ENCODE measurements at places on chromosomes 7 and 10.

DNA sequence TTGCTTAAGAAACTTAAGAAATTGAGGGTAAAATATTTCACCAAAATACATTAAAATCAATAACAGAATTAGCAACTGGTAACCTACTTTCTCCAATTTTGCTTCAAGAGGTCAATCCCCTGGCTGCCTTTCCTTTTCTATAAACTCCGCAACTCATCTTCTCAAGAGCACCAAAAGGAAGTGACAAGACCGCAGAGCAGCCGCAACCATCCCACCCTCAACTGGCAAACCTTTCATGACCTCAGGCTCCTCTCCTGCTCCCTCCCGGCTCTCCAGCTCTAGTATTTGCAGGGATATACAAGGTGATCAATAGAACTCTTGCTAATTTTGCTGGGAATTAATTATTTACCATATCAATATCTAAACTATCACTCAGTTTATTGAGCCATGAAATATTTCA is 88.9 kb downstream of the ATE1 start:
- DNase-seq = no peak

DNA sequence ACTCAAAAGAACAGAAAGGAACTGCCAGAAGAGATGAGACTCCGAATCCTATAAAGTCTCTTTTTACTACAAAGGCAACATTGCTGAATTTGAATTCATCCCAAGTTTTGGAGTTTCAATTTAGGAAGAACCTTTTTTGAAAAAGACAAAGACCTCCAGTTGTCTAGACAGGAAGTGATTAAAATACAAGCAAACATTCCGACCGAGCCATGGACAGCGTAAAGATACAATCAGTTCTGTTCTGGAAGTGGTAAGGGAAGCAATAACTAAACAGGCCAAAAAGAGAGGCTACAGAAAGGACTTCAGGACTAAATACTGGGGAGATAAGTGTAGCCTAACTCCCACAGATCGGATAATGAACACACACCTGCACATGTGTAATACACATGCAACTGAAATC is 101.0 kb downstream of the SMURF1 start:
- DNase-seq = no peak

- no peak for DNase-seq
Observed at GRCh38 chr7:42858570-42858969, 53.3 kb downstream of the C7orf25 start.

GRCh38 chr10:48523820-48524758 is 80.8 kb downstream of the ARHGAP22 start:
- no peak for DNase-seq

GRCh38 chr7:94243066-94243711 is 151.5 kb upstream of the COL1A2 start:
- DNase-seq = no peak

DNA sequence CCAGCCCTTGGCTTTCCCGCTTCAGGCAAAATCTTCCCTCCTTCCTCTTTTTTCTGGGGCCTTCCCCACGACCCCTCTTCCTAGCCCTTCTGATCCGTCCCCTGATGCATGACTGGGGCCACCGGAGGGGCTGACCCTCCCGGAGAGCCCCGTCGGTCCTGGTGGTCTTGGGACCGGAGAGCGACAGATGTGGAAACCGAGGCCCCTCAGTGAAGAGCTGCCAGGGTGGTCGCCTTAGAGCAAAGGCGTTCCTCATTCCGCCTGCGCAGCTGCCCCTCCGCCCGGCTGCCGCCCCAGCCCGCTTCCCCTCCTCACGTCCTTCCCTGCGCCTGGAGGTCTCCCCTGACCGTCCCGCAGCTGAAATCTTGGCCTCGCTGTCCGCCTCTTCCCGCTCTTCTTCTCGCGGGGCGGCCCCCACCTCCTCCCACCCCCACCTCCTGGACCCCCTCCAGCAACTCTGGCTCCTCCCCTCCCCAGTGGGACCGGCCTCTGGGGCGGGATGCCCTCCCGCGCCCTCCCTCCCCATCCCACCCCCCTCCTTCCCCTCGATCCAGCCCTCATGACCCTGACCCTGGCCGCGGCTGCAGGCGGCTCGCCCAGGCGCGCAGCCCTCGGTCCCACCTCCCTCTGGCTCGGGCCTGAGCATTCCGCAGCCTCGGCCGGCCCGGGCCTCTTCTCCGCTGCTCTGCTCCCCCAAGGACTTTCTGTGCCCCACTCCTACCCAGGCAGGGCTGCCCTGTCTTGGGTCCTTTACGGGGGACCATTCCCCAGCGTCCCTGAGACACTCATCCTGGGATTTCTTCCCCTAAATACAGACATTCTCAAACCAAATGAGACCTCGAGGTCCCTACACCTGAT is at the start of gene RARRES2:
RARRES2 (minus strand) TSS at position 367 of the 858 bp plus-strand sequence. CDS start 1,020 bp downstream, outside the sequence.
- DNase-seq = no peak

GRCh38 chr10:94102436-94102835 is 108.7 kb downstream of the PLCE1 start:
- no peak for DNase-seq

- no peak for DNase-seq
Observed at GRCh38 chr7:6273917-6274630, 1.6 kb upstream of the CYTH3 start.

- DNase-seq = no peak
Observed at GRCh38 chr10:12465385-12466136, 116.2 kb downstream of the CAMK1D start.

DNA sequence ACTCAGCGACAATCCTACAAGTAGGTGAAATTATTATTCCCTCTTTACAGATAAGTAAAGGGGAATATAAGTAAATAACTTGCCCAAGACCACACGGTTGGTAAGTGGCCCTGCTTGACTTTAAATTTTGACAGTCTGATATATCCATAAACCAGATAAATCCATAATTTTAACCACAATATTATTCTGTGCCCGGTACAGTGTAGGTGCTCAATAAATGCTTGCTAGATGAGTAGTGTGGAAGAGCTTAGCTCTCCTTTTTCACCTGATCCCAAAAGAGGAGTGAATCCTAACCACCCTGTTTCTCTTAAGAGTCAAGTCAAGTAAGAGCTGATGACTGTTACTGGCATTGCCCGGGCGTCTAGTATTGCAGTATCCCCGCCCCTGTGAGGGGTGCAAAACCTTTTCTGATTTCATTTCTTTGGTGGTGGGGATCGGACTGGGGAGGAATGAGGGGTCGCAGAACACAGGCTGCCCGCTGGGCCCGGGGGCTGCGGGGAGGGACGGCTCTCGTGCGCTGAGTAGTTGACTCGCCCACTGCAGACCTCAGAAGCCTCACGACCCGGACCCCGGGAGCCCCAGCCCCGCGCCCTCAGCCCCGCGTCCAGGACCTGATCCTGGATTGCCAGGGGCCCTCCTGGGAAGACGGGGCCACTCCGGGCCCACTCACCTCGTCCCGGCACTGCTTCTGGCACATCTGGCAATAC is 490 bp downstream of the KIN start:
- DNase-seq = no peak

DNA sequence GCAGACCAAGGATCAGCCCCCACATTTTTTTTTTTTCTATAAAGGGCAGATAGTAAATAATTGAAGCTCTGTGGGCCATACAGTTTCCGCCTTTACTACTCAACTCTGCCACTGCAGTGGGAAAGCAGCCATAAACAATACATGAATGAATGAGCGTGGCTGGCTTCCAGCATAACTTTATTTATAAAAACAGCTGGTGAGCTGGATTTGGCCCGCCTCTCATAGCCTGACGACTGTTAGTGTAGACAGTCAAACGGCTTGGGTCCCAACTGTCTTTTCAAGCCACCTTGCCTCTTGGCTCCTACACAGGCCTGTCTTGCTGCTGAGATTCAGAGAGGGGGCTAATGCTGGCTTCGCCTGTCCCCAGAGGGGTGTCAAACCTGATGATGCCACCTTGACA is 169.8 kb upstream of the GPR26 start:
- DNase-seq = no peak

GRCh38 chr7:41117431-41117830 is 585.5 kb downstream of the INHBA start:
- DNase-seq = no peak

DNA sequence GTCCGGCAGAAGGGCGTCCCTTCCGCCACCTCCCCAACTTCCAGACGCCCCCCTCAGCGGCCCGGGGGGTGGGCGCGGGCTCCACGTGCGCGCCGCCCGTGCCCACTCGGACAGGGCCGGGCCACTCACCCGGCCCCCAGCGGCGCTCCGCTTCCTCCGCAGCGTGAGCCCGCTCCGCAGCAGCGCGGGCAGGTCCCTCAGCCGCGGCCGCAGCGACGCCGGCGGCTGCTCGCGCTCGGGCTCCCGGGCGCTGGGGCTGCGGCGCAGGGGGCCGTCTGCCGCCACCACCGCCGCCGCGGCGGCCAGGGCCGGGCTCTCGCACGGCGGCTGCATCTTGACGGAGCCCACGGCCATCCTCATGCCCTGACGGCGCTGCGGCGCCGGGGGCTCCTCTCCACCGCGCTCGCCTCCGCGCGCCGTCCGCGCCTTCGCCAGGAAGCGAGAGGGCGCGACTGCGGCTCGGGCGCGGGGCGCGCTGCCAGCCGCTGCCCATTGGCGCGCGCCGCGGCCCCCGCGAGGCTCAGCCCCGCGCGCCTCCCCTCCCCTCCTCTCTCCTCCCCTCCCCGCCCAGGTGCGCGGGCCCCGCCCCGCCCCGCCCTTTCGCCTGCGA is at the start of gene RAPGEF5:
RAPGEF5 (minus strand) TSS at position 454 of the 610 bp plus-strand sequence; CDS start at position 360, 94 bp downstream.
- DNase-seq = no peak

DNA sequence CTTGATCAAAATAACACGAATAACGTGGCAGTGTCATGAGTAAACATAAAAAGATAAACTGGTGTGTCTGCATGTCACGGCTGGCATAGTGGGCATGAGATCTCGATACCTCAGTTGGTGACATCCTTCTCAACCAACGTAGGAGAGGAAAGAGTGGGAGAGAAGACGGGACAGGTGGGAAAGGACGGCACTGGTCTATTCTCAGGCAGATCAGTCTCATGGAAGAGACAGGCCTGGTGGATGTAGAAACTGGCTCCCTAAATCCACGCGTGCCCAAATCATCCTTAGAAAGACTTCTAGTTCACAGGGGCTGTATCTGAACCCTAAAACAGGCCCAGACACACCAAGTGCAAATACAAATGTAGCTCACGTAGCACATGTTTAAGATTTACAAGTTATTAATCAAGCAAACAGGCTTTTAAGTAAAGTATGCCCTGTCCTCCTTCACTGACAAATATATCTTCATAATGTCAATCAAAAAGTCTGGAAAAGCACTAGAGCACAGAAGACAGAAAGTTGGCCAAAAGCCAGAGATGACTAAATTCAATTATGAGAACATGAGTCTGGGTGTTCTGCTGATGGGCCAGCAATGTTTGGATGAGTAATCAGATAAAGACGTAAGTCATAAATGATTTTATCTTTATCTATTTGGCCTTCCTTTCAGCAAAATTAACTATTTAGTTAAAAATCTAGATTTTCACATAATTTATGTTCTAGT is 56.3 kb downstream of the SFMBT2 start:
- no peak for DNase-seq

- no peak for DNase-seq
Observed at GRCh38 chr7:129069021-129069420, 14.1 kb upstream of the TNPO3 start.

- DNase-seq = no peak
Observed at GRCh38 chr10:114982989-114983388, 45.0 kb downstream of the TRUB1 start.

- DNase-seq = no peak
Observed at GRCh38 chr10:28008054-28008453, 9.2 kb upstream of the ODAD2 start.

- no peak for DNase-seq
Observed at GRCh38 chr7:76149847-76150691, 51.6 kb upstream of the SRRM3 start.

DNA sequence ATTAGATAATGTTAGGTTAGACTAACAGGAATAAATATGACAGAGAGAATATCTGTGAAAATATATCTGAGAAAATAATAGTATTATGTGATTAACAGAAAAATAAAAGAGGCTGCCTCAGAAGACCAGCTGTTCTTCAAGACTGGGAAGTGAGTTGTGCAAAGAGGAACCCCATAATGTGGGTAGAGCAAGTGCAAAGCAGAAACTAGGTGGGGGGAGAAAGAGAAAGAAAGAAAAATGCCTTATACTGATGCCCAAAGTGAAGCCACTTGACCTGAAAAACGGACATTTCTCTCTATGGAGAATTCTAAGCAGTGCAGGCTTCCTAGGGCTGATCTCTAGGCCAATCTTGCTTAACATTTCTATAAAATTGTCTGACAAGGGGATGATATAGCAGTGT is 3.8 kb downstream of the NEBL start:
- DNase-seq = no peak

DNA sequence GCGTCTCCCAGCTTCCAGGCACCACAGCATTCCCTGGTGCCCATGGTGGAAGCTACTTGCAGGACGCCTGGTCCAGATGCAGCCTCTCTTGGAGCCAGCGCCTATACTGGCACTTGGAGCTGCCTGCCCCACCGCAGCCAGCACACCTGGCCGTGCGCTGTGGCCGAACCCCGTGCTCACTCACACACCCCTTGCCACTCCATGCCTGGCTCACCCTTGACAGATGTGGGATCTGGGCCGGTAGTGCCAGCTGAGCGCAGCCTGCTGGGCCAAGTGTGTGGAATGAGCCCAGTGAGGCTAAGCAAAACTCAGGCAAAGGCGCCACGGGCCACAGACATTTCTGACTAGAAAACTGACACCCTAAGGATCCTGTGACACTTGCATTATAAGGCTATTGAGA is 884.8 kb downstream of the LRMDA start:
- no peak for DNase-seq

GRCh38 chr10:70753841-70754621 is 31.1 kb downstream of the TBATA start:
- no peak for DNase-seq

DNA sequence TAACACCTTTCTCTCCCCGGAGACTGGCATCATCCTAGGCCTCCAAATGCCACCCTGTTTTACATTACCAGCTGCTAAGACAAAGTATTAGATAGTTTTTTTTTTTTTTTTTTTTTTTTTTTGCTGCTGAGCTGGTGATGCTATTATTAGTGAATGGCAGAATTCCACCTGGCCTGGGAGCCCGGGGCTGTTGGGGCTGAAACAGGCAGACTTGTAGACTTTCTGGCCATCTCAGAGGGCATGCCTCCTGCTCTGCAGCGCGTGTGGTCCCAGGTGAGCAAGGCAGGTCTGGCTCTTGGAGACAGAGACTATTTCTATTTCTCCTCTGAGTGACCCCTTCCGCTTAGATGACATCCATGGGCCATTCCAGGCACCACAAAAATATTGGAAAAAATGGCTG is 104.2 kb downstream of the EMX2 start:
- no peak for DNase-seq

DNA sequence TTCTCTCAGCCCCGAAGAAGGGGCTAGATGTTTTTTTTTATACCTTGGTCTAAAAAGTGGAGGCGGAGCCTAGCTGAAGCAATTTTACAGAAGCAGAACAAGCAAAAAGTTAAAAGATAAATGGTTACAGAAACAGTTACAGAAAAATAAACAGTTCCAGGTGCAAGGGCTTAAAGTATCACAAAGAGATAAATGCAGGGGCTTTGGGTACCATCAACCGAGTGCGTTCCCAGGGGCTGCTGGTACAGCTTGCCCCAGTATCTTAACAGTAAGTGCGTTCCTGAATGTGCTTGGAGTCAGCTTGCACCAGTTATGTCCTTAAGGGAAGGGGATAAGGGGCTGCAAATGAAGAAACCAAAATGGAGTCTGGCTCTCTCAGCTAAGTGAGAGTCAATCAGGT is 173.9 kb upstream of the MBL2 start:
- no peak for DNase-seq
